ENCODE measurements at places on chromosomes 12 and 14. TPM values are rescaled to one million over a fixed set of nuclear protein-coding genes. Genes with fewer than 3 reads are reported as not detected.

Gene POTEG
- total RNA-seq: not detected

- DNase-seq: no peak
These were observed 30.6 kb upstream of the KICS2 start for GRCh38 chr12:64252681-64253080.

DNA sequence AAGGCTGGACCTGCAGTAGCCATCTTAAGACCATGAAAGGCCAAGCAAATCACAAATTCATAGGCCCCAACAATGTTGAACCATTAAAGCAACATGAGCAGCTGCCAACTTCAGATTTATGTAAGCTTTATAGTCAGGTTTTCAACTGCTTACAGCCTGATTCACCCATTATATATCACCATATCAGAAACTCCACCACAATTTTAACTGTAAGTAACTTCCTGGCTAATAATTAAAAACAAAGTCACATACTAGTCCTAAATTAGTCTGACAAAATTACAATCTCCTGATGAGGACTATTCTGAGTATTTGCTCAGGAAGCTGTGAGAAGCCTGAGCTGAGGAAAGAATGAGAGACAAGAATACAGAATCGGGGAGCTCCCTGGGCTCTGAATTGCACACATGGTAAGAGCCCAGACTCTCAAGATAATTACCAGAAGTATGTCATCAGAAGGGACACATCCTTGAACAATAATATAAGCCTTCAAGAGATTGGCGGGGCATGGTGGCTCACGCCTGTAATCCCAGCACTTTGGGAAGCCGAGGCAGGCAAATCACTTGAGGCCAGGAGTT lies 55.1 kb downstream of the NUMB start:
- no peak for DNase-seq

DNA sequence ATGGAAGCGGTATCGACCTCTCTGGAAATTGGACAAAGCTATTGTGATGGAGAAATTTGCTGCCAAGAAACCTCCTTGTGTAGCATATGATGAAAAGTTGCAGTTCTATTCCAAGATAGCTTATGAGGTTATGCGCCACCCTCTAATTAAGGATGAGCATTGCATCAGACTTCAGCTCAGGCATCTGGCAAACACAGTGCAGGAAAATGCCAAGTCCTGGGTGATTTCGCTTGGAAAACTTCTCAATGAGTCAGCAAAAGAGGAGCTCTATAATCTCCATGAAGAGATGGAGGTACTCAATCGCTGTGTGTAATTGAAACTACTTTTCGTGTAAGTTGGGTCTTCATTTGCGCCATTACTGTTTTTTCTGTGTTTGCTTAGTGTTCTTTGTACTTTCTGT lies 51.2 kb downstream of the DNAH10 start:
- DNase-seq: no peak

DNA sequence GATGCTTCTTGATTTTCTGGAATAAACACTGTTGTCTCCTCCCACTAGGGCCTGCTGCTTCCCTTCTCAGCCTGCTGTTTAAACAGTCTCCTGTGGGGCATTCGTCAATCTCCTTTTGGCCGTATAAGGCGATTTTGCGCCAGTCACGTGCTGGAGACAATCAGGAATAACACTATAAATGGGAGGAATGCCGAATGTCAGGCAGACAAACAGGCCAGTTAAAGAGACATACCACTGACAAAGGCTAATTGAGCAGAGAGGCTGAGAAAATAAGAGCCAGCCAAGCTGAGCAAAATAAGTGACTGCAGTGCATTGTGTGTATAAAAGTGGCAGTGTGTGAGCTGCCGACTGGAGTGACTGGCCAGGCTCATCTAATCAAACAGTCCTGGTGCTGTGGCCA lies 23.3 kb downstream of the DMAC2L start:
- DNase-seq: peak; percentile 82
